ENCODE measurements at places on chromosomes 2 and 18.
A peak's percentile ranks its signal among the peaks of the same experiment; 100 is the strongest.

DNA sequence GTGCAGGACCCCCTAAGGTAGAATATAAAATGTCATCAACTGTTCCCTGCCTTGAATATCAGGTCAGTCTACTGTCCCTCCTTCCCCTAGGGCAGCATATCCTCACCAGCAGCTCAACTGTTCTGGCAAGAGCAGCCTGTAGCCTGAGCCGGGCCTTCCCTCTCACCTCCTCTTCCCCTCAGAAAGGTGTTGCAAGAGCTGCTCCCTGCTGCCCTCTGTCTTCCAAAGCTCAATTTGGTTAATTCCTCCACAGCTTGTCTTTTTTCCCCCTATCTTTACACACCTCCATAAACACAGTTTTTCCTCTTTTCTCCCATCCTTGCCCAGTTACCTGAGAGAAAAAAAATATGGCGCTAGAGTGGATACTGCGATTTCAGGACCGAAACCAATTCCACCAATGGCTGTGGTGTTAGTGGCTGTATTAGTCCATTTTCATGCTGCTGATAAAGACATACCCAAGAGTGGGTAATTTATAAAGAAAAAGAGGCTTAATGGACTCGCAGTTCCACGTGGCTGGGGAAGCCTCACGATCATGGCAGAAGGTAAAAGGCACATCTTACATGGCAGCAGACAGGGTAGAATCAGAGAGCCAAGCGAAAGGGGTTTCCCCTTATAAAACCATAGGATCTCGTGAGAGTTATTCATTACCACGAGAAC is 184.7 kb downstream of the MREG start:
- no peak for DNase-seq

DNA sequence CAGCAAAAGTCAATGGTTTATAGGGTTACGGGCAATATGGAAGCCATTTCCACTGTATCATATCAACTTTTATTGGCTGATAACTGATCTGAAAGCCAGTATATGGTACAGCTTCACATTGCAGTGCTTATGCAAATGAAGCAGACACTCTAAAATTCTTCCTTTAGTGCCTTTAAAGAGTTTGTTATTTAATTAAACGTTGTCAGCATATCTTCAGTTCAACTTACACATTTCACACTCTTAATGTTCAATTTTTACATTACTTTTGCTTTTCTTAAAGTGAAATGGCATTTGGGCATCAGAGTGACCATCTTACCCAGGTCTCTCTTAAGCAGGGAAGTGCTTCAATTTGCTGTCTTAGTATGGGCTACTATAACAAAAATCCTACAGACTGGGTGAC is 420.1 kb downstream of the NCKAP5 start:
- no peak for DNase-seq

DNA sequence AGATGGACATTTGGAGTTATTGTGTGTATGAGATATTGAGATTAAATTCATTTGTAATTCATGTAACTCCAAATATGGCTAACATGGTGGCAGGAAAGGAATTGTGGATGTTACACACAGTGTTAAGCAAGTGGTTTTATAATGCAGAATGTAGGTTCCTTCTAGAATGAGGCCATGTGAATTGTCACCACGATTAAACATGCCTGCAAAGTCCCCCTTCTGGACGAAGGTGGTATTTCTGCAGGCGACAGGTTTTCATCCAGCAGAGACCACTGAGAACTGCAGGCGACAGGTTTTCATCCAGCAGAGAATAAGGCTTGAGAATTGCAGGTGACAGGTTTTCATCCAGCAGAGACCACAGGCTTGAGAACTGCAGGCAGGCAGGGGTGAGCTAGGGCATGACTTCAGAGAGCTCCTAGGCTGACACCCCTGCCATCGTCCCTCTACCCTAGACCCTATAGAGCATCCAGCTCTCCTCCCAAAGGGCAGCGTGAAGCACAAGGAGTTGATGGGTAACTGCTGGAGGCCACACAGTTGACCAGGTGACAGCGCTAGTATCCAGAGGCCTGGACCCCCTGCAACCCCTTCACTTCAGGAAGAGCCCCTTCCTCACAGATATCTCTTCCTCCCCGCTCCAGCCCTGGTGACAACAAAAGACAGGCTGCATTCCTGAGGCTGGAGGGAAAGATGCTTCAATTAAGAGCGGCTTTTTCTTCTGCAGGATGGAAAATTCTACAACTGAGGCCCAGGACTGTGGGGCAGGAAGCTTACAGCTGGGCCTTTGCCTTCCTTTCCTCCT is 175.8 kb downstream of the LOXHD1 start:
- peak; percentile 17 for DNase-seq

DNA sequence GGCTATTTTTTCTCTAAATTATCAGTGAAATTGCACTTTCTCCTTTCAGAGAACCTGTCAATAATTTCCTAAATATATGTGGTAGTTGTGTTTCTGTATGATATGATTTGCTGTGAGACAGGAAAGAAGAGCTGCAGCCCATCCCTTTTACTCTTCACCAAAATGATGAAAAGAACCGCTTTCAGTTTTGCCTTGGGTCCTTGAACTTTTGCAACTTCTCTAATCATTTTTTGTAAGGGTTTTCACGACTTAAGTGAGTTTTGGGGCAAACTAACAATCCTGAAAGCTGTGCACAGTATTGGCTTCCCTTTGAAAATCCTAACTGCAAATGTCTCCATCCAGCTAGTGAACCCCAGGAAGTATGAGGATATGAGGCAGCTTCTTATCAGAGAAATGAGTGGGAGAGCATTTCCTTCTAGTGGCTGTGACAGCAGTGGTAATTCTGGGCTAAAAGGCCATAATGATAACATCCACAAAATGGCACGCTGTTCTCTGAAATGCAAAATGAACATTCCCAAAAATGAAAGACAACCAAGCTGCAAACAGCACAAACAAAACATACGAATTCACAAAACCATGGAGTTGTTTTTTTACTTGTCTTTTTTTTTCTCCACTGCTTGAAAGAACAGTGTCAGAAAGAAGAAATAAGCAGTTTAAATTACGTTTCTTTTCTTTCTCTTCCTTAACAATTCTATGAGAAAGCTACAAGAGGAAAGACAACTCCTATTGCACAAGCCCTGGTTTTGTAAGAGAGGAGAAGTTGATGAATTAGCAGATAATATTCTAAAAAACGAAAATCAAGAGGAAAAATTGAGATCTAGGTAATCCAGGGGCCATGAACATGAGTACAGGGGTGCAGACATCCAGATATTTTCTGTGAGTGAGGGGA is 1291.6 kb upstream of the ZEB2 start:
- no peak for DNase-seq

DNA sequence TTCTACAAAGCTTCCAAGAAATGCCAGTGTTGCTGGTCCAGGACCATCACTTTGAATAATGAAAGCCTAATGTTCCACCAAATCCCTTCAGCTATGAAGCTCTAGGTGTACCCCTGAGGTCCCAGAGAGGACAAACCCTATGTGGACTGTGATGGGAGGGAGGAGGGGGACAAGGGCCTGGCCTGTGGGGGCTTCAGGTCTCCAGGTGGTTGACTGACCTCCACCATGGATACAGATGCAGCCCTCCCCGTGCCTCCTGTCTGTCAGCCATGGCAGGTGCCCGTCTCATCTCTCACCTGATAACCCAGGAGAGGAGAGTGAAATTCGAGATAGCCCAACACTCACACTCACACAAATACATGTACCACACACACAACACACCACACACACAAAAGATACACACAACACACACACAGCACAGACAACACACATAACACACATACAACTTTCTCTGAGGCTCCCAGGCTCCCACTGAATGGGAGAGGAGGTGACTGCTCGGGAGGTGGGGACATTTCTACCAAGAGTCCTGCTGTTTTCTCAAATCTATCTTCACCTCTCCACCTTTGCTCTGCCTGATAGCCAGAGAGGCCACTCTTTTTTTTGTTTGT is 12.8 kb upstream of the RHOB start:
- no peak for DNase-seq

DNA sequence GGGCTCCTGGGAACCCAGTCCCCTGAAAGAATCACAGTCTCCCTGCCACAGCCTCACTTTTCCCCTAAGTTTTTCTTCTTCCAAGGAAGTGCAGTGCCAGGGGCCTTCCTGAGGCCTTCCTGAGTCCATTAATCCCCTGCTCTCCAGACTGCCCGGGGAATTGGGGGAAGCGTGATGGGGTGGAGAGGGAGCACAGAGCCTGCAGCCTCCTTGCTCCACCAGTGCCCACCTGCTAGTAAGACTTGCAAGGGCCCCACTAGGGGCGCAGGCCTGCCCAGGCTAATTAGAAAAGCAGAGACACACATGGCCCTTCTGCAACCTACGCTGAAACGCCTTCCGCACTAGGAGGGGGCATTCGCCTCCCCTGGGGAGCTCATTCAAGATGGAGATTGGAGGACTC is 110.6 kb downstream of the MRO start:
- DNase-seq, result no peak

DNA sequence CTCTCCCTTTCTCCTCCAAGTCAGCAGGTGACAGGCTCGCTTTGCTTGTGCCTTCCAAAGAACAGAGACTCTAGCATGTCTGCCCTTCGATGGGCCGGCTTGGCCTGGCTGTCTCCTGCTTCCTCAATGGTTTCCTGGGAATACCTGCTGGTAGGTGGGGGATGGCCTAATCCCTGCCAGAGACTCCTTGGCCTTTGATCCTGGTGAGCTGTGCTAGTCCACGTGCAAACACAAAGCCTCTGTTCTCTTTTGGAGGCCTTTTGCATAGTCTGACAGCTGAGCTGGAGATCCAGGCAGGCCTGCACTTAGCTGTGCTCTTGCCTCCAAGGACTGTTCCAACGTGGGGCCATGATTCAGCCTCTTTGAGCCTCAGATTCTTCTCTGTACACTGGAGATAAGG is 67.6 kb downstream of the ARL4C start:
- no peak for DNase-seq

GRCh38 chr2:9384521-9384920 is 38.8 kb downstream of the ITGB1BP1 start:
- no peak for DNase-seq

GRCh38 chr2:36425608-36426355 is 70.2 kb downstream of the CRIM1 start:
- DNase-seq, result no peak

- DNase-seq, result no peak
Measured at GRCh38 chr2:36433311-36434217, 78.0 kb downstream of the CRIM1 start.

GRCh38 chr2:178865999-178866398 is 58.8 kb upstream of the TTN start:
- no peak for DNase-seq

DNA sequence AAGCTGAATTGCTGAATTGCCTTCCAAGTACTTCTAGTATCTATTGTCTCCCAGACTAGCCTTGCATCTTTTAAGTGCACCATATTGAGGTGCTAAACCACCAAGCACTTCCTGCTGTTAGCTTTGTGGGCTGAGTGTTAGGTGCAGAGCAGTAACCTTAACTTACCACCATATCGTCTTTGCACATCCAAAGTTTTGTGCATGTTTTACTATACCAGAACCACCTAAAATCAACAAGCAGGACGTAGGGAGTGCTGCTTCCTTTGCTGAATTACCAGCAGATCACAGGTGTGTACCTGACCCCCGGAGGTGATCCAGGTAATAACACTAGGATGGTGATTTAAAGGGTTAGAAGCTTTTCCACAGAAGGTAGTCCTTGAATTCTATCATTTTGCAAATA is 359.9 kb upstream of the HNRNPA3 start:
- no peak for DNase-seq

GRCh38 chr2:66034467-66034866 is 400.5 kb upstream of the MEIS1 start:
- DNase-seq, result no peak

- no peak for DNase-seq
Measured at GRCh38 chr2:19689646-19690168, 212.1 kb downstream of the TTC32 start.

DNA sequence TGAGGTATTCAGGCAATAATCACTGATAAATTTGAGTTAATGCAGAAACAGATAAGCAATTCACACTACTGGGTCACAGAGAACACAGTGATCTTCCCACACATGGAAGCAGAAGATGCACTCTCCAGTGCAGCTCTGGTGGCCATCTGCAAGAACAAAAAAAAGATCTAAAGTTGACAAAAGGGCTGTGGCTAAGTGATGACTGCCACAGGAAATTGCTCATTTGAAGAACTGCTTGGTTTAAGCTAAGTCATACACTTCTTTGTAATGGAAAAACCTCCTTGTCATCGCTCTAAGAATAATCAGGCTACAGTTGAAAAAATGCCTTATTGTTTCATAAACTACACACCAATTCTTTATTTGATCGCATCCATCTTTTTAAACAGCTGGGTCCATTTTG is 115.1 kb downstream of the DTNB start:
- no peak for DNase-seq

DNA sequence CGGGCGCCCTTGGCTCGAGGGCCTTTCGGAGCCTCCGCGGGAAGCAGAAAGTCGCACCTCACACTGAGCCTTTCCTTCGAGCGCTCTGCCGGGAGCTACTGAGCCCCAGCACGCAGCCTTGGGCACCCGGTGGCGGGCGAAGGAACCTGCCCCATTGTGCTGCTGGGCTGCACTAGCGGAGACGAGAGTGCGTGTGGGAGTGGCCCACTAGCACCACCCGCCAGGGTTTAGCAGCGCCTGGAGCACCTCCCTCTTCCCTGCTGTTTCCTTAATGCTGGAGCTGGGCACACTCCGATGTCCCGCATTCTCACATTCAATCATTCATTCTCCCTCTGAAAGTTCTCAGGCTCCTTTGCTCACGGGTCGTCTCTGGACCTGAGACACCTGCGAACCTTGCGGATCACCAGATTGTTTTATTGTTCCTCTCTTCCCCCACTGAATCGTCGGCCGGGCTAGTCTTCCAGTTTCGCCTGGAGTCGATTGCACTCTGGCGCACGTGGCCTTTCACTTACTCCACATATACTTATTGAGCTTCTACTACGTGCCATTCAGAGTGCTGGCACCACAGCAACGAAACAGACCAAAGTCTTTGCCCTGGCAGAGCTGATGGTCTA is 8.5 kb upstream of the PAX3 start:
- DNase-seq, result no peak

GRCh38 chr18:11729556-11729955 is 40.5 kb downstream of the GNAL start:
- DNase-seq, result no peak

- no peak for DNase-seq
Measured at GRCh38 chr2:138640921-138641676, 139.1 kb downstream of the NXPH2 start.

- no peak for DNase-seq
Measured at GRCh38 chr2:73269686-73270465, 14.4 kb downstream of the FBXO41 start.

GRCh38 chr2:199463708-199464605 is 6.2 kb upstream of the SATB2 start:
- no peak for DNase-seq

GRCh38 chr2:213220967-213221603 is 63.2 kb upstream of the SPAG16 start:
- no peak for DNase-seq

DNA sequence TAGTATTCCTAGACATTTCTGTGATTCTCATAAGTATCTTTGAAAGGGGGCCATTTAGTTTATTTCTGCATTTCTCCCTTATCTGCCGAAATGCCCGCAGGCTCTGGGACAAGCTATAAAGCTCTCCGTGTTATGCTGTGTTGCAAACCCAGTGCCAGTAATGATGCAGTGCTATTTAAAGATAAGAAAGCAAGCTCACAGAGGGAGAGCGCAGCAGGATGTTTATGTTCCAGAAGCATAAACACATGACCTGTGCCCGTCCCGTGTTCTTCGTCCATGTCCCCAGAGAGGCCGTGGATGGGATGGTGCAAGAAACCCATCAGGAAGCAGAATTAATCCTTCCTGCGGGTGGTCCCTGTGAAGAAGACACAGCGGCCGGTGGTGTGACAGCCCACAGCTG is 99.4 kb downstream of the NEDD4L start:
- no peak for DNase-seq
